ENCODE measurements at places on chromosomes 4 and X. TPM values are rescaled to one million over a fixed set of nuclear protein-coding genes. Genes with fewer than 3 reads are reported as not detected.
A peak's percentile ranks its signal among the peaks of the same experiment; 100 is the strongest.

Gene GPRASP3
- total RNA-seq: 3.0 TPM

Gene GLRB
- total RNA-seq: 4.3 TPM

GRCh38 chr4:72679666-72680065 lies 110.6 kb upstream of the ADAMTS3 start:
- no peak overlapping the region for H3K4me3 ChIP-seq
- no peak for DNase-seq
- no peaks in the 10 kb centered on the region for H3K4me1 ChIP-seq

GRCh38 chrX:69077895-69078455 lies 87.3 kb downstream of the PJA1 start:
- no peaks in the 10 kb centered on the region for H3K36me3 ChIP-seq
- H3K27me3 ChIP-seq: no peaks in the 10 kb centered on the region
- no peak for DNase-seq
- no peak overlapping the region for H3K4me3 ChIP-seq
- H3K4me1 ChIP-seq: peaks cover 6% of the 10 kb centered on the region
- H3K27ac ChIP-seq: no peak overlapping the region

DNA sequence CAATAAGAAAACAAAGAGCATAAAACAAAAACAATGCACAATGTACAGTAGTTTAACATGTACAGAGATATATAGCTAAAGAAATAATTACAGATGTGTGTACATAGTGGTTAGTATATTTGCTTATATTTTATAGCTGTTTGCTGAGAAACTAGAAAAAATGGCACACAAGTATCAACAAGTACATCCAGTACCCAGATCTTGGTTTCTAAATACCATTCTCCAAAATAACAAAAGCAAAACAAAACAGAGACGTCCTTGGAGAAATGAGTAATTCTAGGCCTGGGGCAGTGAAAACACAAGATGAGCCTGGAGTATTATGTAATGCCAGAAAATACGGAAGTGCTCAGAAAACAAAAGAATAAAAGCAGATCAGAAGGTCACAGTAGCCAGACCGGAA lies 189.6 kb downstream of the TMEM47 start:
- DNase-seq: no peak
- no peak overlapping the region for H3K4me3 ChIP-seq
- H3K36me3 ChIP-seq: no peaks in the 10 kb centered on the region
- no peaks in the 10 kb centered on the region for H3K4me1 ChIP-seq
- no peak overlapping the region for H3K27ac ChIP-seq

GRCh38 chrX:10110984-10111363 lies 45.8 kb upstream of the CLCN4 start:
- no peaks in the 10 kb centered on the region for H3K27me3 ChIP-seq
- peaks cover 34% of the 10 kb centered on the region for H3K4me1 ChIP-seq

GRCh38 chr4:72969976-72970375 lies 99.5 kb downstream of the COX18 start:
- no peaks in the 10 kb centered on the region for H3K36me3 ChIP-seq
- H3K27ac ChIP-seq: no peak overlapping the region
- DNase-seq: no peak
- H3K4me3 ChIP-seq: no peak overlapping the region
- no peaks in the 10 kb centered on the region for H3K27me3 ChIP-seq

- H3K4me1 ChIP-seq: no peaks in the 10 kb centered on the region
- H3K27ac ChIP-seq: no peak overlapping the region
Measured at GRCh38 chrX:3563451-3563850, 150.0 kb downstream of the PRKX start.

DNA sequence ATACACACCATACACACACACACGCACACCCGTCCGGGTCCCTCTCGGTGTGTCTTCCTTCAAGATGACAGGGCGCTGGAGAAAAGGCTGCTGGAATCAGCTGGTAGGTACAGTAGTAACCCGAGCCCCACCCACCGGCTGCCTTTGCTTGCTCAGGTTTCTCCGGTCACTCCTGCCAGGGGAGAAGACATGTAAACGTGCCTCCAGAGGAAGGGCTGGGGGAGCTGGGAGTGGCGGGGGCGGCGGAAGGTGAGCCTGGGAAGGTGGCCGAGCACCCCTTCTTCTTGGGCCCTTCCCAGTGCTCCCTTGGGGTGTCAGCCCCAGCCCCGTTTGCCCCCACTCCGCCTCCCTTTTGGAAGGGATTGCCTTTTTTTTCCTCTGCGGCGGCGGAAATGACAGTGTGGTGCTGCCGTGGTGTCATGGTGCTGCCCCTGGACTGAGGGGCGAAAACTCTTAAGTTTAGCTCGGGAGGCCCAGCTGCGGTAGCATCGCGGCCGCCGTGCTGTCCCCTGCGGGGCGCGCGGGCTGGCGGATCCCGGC lies at the start of gene MID2:
Gene MID2, plus strand, starts transcription at position 169 of the 540 bp plus-strand sequence. CDS start 561 bp downstream, outside the sequence.
- no peaks in the 10 kb centered on the region for H3K36me3 ChIP-seq
- peak within 1 kb of the TSS; percentile 89 for H3K27ac ChIP-seq
- H3K4me1 ChIP-seq: peaks cover 19% of the 10 kb centered on the region

- H3K4me3 ChIP-seq: no peak overlapping the region
- no peaks in the 10 kb centered on the region for H3K27me3 ChIP-seq
- no peak overlapping the region for H3K27ac ChIP-seq
- DNase-seq: no peak
- no peaks in the 10 kb centered on the region for H3K4me1 ChIP-seq
Measured at GRCh38 chr4:104575278-104575677, 80.6 kb upstream of the CXXC4 start.

DNA sequence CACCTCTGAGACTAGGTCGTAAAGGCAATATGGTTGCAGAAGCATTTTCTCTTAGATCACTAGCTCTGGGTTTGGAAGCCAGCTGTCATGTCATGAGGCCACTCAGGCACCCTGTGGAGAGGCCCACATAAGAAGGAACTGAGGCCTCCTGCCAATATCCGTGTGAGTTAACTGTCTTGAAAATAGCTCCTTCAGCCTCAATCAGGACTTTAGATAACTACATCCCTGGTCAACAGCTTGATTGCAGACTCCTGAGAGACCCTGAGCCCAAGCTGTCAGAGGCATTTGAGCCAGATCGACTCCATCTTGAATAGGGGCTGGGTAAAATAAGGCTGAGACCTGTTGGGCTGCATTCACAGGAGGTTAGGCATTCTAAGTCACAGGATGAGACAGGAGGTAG lies 15.1 kb upstream of the REPS2 start:
- H3K36me3 ChIP-seq: no peaks in the 10 kb centered on the region
- H3K4me3 ChIP-seq: no peak overlapping the region
- H3K27ac ChIP-seq: no peak overlapping the region
- no peak for DNase-seq
- H3K27me3 ChIP-seq: no peaks in the 10 kb centered on the region

DNA sequence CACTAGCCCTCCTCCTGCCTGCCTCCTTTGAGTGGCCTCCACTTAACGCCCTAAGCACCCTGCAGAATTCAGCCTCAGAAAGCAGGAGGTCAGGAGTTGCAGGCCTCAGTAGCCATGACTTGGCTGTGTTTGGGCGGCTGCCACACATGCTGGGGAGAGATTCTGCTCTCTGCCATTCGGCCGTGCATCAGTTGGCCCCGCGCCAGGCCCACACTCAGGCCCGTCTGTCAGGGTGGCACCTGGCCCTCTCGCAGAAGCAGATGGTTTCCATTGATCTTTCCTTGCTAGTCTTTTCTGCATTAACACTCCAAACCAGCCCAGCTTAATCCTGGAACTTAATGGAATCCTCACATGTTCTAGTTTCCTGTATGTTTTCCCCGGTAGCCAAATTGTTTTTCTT lies 30.7 kb upstream of the ATP6AP2 start:
- no peaks in the 10 kb centered on the region for H3K36me3 ChIP-seq
- no peak overlapping the region for H3K27ac ChIP-seq
- no peak for DNase-seq
- no peak overlapping the region for H3K4me3 ChIP-seq
- no peaks in the 10 kb centered on the region for H3K4me1 ChIP-seq
- H3K27me3 ChIP-seq: no peaks in the 10 kb centered on the region

- no peak overlapping the region for H3K4me3 ChIP-seq
- no peak overlapping the region for H3K27ac ChIP-seq
- no peaks in the 10 kb centered on the region for H3K4me1 ChIP-seq
- DNase-seq: no peak
- no peaks in the 10 kb centered on the region for H3K36me3 ChIP-seq
- H3K27me3 ChIP-seq: no peaks in the 10 kb centered on the region
Measured at GRCh38 chr4:114277690-114278089, 298.2 kb upstream of the ARSJ start.

GRCh38 chrX:3627594-3627993 lies 85.9 kb downstream of the PRKX start:
- DNase-seq: no peak
- H3K4me1 ChIP-seq: no peaks in the 10 kb centered on the region
- H3K36me3 ChIP-seq: peaks cover 3% of the 10 kb centered on the region
- H3K4me3 ChIP-seq: no peak overlapping the region

DNA sequence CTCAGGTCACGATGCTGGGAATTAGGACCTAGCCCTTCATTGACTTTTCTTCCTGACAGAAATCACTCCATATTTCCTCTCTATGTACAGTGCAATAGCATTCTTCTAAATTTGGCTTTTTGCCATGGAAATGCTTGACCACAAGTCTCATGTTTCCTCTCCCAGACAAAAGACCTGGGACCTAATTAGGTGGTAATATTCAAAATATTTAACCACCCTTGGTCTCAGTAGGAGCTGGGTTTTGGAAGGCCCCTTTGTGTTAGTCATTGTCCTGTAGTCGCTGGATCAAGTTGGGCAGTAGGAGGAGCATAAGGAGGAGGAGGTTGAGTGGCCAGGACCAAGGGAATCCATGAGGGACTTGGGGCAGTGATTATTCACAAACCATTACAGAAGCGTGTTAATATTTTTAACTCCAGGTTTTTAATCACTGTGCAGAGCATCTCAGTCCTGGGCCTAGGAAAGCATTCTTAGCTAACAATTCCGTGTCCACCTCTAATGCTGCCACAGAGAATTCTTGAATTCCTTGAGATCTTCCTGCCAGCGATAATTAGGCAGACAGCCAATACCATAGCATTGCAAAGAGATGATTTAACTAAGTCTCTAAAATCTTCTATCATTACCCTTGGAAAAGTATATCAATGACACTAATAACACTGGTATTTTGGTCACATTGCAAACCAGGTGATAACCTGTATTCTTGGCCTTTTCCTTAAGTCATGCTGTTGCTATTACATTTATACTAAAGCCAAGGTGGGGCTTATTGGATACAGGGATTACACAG lies 25.0 kb upstream of the SHROOM4 start:
- no peak for DNase-seq
- H3K36me3 ChIP-seq: no peaks in the 10 kb centered on the region
- no peaks in the 10 kb centered on the region for H3K4me1 ChIP-seq
- no peak overlapping the region for H3K4me3 ChIP-seq

DNA sequence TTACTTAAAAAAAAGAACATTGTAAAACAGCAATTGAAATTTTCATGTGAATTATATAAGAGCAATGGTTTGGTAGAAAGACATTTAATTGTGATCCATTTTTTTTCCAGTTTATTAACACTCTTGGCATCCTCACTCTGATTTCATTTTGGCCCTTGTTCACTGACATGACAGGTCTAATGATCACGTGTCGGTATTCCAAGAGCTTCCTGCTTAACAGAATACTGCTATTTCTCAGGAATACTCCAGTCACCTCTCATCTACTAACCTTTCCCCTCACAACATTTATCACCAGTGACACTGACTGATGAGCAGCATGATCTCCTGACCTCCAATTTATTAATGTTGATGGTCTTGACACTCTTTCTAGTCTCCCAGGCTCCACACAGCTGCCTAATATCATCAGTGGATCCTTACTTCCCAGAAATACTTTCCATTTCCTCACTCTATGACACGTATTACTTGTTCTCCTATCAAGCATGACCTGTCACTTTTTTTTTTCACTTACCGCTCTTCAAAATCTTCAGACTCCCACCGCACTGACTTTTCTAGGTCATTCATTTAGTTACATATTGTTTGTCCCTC lies 847.8 kb upstream of the SLIT2 start:
- no peaks in the 10 kb centered on the region for H3K4me1 ChIP-seq
- no peaks in the 10 kb centered on the region for H3K27me3 ChIP-seq
- DNase-seq: no peak

GRCh38 chr4:84767168-84767567 lies 184.2 kb downstream of the CDS1 start:
- H3K27ac ChIP-seq: no peak overlapping the region
- no peaks in the 10 kb centered on the region for H3K27me3 ChIP-seq
- no peak overlapping the region for H3K4me3 ChIP-seq
- DNase-seq: no peak
- peaks cover 30% of the 10 kb centered on the region for H3K36me3 ChIP-seq
- no peaks in the 10 kb centered on the region for H3K4me1 ChIP-seq

All from suprapubic skin (tissue), 4 donors.